ENCODE measurements at places on chromosomes 7 and 10.

DNA sequence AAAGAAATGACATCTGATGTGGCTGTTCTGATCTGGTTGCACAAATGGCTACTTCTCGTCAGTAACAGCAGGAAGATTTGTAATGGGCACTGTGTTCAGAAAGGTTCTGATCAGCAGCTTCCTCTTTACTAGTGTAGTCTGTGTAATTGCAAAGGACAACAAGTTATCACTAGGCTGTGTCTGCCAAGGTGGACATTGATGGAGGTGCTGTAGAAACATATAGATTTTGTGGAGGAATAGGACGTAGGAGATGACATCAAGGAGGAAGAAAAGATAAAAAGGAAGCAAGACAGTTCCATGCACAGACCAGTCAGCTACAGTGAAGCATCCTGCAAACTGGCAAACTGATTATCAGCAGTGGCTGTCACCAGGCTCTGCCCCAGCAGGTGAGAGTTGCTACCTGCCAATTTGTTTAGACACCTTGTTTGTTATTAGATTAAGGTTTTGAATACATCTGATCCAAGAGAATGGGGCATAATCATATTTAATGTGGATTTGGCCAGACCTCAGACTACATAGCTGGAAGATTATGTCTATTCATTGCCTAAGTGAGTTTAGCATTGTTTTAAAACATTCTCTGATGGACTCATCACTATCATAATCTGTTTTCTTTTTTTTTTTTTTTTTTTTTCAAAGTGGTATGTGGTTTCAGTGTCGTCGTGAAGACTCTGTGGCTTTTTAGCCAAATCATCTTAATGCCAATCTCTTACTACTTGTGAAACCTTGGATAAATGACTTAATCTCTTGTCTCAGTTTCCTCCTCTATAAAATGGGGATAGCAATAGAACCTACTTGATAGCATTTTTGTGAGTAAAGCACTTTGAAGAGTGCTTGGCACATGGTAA lies 417.9 kb upstream of the LRGUK start:
- no peak for DNase-seq

DNA sequence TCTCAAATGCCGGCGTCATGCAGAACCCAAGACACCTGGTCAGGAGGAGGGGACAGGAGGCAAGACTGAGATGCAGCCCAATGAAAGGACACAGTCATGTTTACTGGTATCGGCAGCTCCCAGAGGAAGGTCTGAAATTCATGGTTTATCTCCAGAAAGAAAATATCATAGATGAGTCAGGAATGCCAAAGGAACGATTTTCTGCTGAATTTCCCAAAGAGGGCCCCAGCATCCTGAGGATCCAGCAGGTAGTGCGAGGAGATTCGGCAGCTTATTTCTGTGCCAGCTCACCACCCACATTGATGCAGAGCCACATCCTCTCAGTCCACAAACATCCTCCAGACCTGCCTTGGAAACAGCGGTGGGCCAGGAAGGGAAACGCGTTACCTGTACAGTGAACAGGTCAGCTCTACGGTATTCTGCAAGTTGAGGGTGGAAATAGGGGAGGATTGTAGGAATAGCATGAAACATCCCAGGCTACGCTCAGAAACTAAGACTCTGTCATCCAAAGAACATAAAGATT lies 133.1 kb upstream of the PRSS1 start:
- DNase-seq, result no peak

DNA sequence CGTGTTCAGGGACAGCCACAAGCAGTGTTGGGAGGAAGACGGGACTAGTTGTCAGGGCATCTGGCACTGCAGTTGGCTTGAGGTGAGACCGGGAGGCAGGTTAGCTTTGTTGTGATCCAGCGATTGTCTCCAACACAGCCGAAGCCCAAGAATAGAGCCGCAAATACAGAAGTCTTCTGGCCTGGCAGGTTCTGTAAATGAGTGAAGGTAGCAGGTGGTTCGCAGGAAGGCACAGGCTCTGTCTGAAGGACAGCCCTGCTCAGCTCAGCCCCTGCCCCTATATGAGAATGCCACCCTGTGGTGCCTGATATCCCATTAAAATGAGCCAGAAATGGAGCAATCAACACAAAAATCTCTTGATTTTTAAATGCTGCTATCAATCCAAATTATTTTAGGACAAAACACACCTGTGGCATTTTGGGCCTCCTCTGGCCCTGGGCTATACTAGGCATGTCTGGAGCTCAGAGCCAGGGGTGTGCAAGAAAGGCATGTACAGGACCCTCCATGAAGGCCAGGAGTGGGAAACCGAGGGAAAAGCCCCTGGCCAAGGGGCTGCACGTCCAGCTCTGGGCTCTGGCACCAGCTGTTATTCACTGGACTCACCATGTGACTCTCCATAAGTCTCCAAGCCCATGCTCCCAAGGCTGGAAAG lies 11.2 kb upstream of the C10orf71 start:
- DNase-seq, result no peak

- DNase-seq, result no peak
Observed at GRCh38 chr10:53899463-53900160, 901.4 kb downstream of the PCDH15 start.

GRCh38 chr7:144709066-144709465 lies 126.8 kb downstream of the TPK1 start:
- DNase-seq, result no peak

DNA sequence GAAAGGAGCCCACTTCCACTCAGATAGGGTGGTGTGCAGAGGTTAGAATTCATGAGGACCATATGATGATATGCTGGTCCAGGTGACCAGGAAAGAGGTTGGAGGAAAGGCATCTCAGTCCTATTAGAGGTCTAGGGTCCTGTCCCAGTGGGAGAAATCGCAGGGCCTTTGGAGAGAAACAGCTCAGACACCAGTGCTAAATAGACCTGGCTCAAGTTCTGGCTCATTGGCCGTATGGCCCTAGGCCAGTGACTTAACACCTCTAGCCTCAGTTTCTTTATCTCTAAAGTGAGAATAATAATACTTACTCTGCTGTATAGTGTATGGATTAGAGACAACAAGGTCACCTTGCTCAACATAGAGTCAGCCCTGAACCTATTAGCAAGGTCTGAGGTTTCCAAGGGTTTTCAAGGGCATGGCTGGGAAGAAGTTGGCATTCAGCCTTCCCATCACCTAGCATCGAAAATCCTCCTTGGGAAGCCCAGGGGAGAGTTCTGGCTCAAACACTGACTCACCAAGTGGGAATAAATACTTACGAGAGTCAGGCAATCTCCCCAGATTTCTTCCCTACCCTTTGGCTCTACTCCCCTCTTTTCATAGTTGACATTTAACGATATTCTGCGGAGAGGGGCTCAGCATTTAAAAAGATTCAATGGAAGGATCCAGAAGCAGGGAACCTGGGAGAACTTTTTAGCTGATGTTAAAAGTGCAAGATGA lies 473.1 kb upstream of the PODXL start:
- no peak for DNase-seq

DNA sequence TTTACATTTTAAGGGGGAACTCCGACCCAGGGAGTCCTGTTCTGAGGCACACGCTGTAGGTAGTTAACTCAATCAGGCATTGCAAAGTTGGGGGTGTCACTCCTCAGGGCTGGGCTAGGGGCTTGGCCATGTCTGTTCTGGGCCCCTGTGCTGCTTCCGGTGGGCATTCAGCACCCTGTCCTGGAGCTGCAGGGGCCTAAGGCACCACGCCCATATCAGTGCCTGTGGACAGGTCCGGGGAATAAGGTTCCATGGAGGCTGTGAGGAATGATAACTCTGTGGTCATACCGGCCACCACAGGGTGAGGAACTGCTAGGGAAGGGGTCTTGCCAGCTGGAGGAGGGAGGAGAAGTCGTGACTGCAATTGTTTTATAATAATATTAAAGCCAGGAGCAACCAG lies 539.1 kb upstream of the FOXK1 start:
- DNase-seq, result no peak

- DNase-seq, result no peak
Observed at GRCh38 chr7:140350056-140350455, 48.3 kb downstream of the SLC37A3 start.

DNA sequence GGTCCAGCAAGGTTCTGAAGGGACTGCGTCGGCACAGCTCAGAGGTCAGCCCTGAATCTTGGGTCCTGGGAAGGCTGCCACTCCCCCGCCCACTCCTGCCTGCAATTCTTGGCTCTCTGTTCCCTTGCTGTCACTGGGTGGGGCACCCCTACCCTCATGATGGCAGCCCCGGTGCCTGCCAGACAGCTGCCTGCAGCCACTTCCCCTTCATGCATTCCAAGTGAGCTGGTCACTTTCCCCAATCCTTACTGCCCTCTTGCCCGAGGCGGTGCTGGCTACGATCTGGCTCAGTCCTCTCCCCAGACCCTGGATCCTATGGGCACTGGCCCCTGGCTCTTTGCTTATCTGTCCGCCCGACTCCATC lies 14.2 kb downstream of the MYL10 start:
- DNase-seq, result no peak

- DNase-seq, result no peak
Observed at GRCh38 chr7:80450621-80451308, 61.1 kb downstream of the GNAT3 start.

GRCh38 chr7:81385370-81385769 lies 384.5 kb downstream of the HGF start:
- DNase-seq, result no peak

DNA sequence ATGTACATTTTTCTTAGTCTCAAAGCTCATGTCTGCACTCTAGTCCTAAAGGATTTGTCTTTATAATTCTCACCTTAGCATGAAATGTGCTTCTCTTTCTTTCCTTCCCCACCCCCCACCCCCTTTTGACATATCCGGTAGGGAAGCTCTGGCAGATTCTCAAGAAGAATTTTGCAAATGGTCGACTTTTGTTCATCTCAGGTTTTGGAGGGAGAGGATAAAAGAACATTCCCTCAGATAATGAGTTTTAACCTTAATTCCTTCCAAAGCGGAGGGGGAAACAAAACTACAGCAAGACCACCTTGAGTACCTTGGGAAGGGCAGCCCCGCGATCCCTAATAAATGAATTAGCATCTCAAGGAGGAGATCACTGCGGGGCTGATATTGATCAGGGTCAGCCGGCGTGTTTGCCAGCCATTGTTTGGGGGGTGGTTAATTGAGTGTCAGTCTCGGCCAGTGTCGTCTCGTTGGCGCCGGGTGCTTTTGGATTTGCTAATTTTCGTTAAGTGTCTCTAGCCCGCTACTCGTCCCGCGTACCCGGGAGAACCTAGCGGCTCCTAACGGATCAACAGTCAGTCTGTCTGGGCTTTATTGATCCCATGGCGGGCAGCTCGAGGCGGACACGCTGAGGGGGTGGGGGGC lies 874 bp upstream of the BAMBI start:
- DNase-seq, result no peak

DNA sequence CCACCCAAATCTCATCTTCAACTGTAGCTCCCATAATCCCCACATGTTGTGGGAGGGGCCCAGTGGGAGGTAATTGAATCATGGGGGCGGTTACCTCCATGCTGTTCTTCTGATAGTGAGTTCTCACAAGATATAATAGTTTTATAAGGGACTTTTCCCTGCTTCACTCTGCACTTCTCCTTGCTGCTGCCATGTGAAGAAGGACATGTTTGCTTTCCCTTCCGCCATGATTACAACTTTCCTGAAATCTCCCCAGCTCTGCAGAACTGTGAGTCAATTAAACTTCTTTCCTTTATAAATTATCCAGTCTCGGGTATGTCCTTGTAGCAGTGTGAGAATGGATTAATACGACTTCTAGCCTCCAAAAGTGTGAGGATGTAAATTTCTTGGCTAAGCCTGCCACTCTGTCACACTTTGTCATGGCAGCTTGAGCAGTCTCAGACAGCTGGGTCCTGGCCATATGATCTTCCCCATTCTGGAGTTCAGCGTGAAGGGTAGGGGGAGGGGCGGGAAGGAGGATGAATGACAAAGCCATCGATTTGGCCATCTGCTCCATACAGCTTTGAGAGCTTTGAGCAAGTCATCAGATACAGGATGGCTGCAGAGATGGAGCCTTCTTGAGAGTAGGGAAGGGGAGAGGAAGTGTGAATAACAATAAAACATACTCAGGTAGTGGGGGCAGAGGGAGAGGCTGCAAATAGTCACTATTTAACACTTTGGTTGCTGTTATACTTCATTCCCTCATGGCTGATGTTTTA lies 19.1 kb upstream of the INPP5F start:
- no peak for DNase-seq

DNA sequence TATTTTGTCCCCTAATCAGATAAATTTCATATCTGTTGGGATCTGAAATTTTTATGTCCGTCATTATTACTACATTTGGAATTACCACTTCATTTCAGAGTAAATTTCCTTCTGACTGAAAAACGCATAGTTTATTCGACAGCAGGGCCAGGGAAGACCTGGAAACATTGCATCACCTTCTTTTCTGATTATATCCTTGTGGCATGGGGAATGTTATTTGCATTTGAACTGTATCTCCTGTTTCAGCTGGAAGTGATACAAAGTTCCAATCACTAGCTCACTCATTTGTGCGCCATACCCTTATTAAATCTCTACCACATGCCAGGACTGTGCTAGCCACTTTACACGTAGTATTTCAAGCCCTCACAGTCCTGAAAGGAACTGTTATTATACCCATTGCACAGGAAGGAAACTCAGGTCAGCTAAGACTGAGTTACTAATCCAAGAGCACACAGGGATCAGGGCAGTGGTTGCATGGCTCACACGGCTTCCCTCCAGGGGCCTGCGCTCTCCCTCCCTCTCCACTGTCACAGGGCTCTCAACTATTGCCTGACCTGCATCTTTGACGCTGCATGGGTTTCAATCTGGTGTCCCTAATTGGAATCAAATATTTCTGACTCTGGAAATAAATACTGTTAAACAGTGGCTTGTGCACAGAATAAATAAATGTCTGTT lies 84.4 kb upstream of the NANOS1 start:
- DNase-seq, result no peak

GRCh38 chr10:44818701-44819127 lies 92.4 kb upstream of the TMEM72 start:
- DNase-seq, result no peak

DNA sequence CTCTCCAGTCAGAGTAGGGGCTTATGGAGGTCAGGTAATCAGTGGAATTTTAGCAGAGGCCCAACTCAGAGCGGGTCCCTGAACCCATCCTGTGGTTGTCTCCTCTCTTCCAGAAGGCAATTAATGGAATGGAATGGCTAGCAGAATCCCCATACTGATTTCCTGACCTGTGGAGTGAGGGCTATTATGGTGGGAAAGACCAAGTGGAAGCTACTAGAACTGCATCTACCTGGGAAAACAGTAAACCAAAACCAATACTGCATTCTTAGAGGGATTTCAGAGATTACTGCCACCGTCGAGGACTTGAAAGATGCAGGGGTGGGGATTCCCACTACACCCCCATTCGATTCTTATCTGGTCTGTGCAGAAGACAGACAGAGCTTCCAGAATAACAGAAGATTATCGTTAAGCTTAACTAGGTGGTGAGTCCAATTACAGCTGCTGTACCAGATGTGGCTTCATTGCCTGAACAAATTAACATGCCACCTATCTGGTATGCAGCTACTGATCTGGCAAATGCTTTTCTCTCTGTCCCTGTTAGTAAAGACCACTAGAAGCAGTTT lies 73.2 kb downstream of the LMBR1 start:
- DNase-seq, result no peak

Data from activated naive CD4-positive, alpha-beta T cell (primary cell).